ENCODE measurements at places on chromosomes 1 and 21. TPM values are rescaled to one million over a fixed set of nuclear protein-coding genes. Genes with fewer than 3 reads are reported as not detected.

GRCh38 chr1:43550598-43551246 is 20.0 kb downstream of the PTPRF start:
- H3K27ac ChIP-seq: peak overlapping the region; percentile 84
- no peaks in the 10 kb centered on the region for H3K27me3 ChIP-seq
- peaks cover 15% of the 10 kb centered on the region for H3K36me3 ChIP-seq
- H3K4me1 ChIP-seq: peaks cover 33% of the 10 kb centered on the region

- no peak for DNase-seq
- H3K4me3 ChIP-seq: no peak overlapping the region
- no peaks in the 10 kb centered on the region for H3K4me1 ChIP-seq
- no peaks in the 10 kb centered on the region for H3K36me3 ChIP-seq
- no peak overlapping the region for H3K27ac ChIP-seq
- H3K27me3 ChIP-seq: no peaks in the 10 kb centered on the region
Measured at GRCh38 chr1:98874828-98875227, 129.8 kb downstream of the PLPPR5 start.

- no peaks in the 10 kb centered on the region for H3K4me1 ChIP-seq
- no peak overlapping the region for H3K27ac ChIP-seq
- no peak for DNase-seq
- no peaks in the 10 kb centered on the region for H3K36me3 ChIP-seq
Measured at GRCh38 chr21:41054018-41054578, 113.9 kb upstream of the BACE2 start.

ZBTB8A gene
- 10.4 TPM for total RNA-seq

MAP3K7CL gene
- not detected for total RNA-seq

DNA sequence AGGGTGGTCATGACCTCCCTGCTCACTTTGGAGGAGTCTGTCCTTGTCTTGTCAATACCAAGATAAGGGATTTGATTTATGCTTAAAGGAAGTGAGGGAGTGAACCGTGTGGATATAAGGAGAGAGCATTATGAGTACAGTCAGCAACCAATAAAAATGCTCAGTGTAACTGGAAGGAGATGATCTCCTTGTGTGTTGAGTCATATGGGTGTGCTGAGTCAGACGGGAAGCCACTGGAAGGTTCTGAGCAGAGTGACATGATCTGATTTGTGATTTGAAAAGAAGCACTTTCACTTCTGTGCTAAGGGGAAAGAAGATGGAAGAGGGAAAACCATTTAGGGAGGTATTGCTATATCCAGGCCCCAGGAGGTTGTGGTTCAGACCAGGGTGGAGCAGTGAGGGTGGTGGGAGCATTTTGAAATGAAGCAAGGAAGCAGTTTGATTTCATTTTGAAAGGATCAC is 2.5 kb upstream of the BCL10 start:
- H3K36me3 ChIP-seq: no peaks in the 10 kb centered on the region
- H3K4me3 ChIP-seq: no peak overlapping the region
- no peak for DNase-seq
- peaks cover 6% of the 10 kb centered on the region for H3K4me1 ChIP-seq

DNA sequence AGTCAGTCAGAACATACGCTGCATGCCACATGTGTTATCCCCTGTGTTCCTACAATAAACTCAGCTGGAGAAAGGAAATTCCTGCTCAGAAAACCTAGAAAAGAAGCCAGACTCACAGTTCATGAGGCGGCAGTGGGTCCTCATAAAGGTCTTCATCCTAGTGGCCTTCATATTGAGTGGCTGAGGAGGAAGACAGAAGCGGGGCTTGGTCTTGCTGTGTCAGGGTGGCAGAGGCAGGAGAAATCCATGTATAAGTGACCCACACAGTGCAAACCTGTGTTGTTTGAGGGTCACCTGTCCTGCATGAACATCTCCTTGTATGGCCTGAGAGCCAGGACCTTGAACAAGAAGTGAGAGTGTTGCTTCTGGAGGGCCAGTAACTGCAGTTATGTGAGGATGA is 4.0 kb upstream of the WNT3A start:
- DNase-seq: no peak
- no peak overlapping the region for H3K4me3 ChIP-seq
- no peaks in the 10 kb centered on the region for H3K36me3 ChIP-seq
- no peak overlapping the region for H3K27ac ChIP-seq

DNA sequence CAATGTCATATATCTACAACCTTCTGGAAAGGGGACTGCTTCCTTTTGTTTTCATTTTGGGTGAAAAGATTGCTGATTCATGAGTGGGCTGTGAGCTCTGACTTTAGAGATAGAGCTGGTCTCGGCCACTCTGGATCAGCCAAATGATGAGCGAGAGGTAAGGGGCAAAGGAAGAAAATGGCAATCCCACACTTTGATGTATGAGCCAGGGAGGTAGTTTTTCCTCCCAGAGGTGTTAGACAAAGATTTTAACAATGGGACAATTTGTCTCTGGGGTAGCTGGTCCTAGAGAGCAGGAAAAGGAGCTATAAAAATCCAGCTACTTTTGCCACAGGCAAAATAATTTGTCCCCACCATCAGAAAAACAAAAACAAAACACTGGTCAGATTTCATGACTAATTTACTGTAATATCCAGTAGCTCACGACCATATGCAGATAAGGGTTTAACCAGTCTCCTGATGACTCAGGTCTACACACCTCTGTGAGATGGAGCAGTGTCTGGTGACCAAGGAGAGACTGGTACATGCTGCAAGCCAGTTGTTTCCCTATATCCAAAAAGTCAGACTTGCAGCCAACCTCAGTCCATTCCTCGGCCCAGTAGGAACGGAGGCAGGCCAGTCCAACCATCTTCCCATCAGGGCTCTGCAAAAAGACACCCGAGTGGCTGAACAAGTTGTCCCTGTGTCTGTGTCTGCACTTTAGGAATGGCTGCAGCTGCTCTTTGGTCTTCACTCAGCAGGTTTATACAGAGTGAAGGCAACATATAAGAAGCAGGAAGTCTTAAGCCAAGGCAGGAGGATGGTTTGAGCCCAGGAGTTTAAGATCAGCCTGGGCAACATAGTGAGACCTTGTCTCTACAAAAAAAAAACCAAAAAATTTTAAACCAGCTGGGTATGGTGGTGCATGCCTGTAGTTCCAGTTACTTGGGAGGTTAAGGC is 29.2 kb downstream of the DNASE2B start:
- no peak overlapping the region for H3K4me3 ChIP-seq
- no peaks in the 10 kb centered on the region for H3K4me1 ChIP-seq
- DNase-seq: no peak
- no peaks in the 10 kb centered on the region for H3K27me3 ChIP-seq

DNA sequence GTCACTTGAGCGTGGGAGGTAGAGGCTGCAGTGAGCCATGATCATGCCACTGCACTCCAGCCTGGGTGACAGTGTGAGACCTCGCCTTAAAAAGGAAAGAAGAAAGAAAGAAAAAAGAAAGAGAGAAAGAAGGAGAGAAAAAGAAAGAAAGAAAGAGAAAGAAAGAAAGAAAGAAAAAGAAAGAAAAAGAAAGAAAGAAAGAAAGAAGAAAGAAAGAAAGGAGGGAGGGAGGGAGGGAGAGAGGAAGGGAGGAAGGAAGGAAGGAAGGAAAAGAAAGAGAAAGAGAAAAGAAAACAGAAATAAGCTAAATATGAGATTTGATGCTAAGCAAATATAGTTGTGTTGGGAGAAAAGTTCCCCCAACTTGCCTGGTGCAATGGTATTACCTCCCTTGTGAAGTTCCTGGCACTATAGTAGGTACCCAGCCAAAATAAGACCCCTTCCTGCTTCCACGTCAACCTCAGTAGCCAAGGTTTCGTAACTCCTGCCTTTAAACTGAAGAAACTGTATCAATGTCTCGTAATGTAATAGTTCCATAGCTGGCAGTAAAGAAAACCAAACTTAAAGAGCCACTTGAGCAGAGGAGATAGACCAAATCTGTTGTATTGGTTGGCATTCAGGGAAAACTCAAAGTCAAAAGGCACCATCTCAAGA is 88.1 kb upstream of the HNRNPU start:
- no peaks in the 10 kb centered on the region for H3K36me3 ChIP-seq
- no peak overlapping the region for H3K4me3 ChIP-seq

C1orf210 gene
- total RNA-seq: 12.0 TPM

DNA sequence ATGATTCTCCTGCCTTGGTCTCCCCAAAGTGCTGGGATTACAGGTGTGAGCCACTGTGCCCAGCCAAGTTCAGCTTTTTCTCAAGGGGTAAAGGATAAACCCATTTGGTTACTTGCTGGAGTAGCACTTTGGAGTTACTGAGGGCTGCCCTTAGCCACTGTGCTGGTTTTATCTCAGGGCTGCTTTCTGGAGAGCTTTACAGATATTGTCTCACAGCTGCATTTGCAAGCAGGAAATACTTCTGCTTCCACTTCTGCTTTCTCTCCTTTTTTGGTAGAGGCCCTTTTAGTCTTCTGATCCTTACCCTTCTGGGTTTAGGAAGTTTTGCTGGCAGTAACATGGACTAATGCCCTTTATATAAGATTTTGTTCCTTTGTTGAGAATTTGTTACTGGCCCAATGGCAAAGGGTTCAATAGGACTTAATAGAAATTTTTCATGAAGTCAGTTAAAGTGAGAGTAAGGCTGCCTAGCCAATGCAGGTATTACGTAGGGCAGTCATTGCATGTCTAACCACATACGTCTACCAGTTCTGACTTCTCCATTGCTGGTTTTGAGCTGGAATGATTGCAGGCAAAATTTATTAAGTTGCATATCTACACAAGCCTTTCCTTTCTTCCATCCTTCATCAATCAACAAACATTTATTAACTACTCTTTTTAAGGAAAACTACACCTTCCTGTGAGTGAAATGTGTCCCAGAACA is 24.4 kb downstream of the CAP1 start:
- H3K4me1 ChIP-seq: no peaks in the 10 kb centered on the region
- DNase-seq: no peak
- H3K27ac ChIP-seq: no peak overlapping the region
- H3K27me3 ChIP-seq: no peaks in the 10 kb centered on the region

GRCh38 chr21:38985568-38986378 is 180.0 kb downstream of the ETS2 start:
- H3K4me1 ChIP-seq: peaks cover 39% of the 10 kb centered on the region
- H3K36me3 ChIP-seq: no peaks in the 10 kb centered on the region
- no peaks in the 10 kb centered on the region for H3K27me3 ChIP-seq
- H3K4me3 ChIP-seq: no peak overlapping the region
- no peak for DNase-seq

DNA sequence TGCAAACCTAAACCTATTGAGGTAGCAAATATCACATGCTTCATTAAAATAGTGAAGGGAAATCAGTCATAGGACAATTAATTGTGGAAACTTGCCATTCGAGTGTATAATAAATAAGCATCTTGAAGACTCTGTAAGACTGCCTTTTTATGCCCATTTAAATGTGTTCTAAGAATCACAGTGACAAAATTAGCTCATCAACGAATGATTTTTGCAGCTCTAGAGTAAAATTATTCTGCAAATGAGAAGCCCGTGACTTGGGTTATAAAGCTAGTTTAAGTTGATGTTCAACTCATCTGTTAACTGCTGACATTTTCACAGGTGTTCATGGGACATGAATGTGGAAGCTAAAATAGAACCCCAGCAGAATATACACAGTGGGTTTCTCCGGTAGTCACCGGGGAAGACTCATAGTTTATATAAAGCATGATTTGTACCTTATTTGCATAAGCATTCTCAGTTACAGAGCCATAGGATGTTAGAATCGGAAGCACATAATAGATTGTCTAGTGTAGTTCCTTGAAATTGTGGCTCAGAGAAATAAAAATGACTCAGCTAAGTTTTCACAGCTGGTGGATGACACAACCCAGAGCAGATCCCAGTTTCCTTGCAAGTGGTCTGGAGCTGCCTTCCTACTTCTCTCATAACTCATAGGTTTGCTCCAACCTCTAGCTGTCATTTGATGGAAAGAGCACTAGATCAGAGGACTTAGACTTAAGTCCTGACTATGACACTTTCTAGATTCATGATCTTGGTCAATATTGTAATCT is 107.3 kb downstream of the UCHL5 start:
- H3K4me1 ChIP-seq: no peaks in the 10 kb centered on the region
- no peak overlapping the region for H3K27ac ChIP-seq
- no peaks in the 10 kb centered on the region for H3K27me3 ChIP-seq
- no peaks in the 10 kb centered on the region for H3K36me3 ChIP-seq

DNA sequence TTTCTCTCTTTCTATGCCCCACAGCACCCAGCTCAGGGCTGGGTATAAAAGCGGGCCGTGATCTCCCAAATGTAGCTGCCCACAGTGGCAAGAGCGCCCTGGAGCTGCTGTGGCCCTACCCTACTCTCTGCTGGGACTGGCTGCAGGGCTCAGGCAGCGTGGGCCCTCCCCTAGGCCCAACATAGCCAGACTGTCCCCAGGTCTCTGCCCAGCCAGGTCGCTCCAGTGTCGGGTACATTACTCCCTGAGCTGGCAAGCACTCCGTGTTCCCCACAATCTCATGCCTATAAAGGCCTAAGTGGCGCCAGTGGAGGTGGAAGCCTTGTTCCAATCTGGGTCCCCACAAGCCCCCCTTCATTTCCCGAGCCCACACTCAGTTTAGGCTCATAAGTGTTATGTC is 66.2 kb downstream of the GLIS1 start:
- H3K36me3 ChIP-seq: no peaks in the 10 kb centered on the region
- DNase-seq: no peak
- peaks cover 3% of the 10 kb centered on the region for H3K4me1 ChIP-seq
- H3K4me3 ChIP-seq: no peak overlapping the region
- H3K27me3 ChIP-seq: peaks cover 2% of the 10 kb centered on the region
- no peak overlapping the region for H3K27ac ChIP-seq

DNA sequence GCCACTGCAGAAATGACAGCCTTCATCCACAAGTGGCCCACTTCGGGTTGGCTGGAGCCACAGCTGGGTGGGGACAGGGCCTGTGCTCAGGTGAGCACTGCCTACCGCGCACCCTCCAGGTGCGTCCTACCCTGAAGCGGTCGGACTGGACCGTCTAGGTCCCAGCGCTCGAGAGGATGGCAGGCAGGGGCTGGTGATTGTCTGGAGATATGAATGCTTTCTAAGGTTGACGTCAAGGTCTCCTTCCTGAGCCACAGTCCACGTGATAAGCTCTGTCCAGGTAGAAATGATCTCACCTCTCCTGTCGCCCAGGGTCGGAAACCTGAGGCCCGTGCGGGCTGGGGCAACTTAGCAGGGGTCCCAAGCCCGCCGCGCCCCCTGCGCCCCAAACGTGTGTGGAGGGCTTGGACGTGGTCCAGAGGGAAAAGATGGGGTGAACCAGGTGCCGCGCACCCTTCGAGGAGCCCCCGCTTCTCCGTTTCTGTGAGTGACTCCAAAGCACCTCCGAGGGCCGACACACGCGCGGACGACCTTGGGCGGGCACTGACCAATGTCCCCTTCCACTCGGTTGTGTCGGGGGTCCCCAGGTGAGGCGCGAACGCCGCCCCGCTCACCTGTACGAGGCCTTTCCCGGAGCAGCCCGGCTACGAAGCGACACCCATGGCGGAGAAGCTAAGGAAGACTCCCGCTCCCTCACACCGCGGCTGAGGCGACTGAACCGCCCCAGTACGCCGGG is 853 bp upstream of the DOP1B start:
- peaks cover 5% of the 10 kb centered on the region for H3K4me1 ChIP-seq
- H3K27ac ChIP-seq: no peak overlapping the region
- peak overlapping the region; percentile 65 for H3K4me3 ChIP-seq
- DNase-seq: no peak
- peaks cover 21% of the 10 kb centered on the region for H3K27me3 ChIP-seq
- no peaks in the 10 kb centered on the region for H3K36me3 ChIP-seq

Measured in H1 (cell line).